ENCODE measurements at places on chromosomes 4 and X. TPM values are rescaled to one million over a fixed set of nuclear protein-coding genes. Genes with fewer than 3 reads are reported as not detected.

GRCh38 chr4:168646001-168646768 is 149.3 kb downstream of the PALLD start:
- H3K27me3 ChIP-seq = peaks cover 26% of the 10 kb centered on the region
- H3K4me3 ChIP-seq = no peak overlapping the region
- H3K36me3 ChIP-seq = no peaks in the 10 kb centered on the region

DNA sequence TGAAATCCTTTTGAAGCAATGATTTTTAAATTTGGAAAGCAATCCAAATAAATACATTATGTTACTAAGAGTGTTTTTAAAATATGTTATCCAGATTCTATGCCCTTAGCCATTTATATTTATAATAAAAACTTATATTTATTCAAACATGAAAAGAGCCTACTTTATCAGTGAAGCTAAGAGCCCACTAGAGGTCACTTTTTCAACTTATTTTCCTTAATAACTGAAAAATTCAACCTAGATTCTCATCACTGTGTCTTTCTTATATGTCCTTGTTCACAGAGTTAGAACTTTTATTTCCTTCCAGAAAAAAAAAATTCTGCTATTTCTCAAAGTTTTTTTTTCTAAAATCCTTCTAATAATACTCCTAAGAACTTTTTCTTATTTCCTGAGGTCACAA is 23.9 kb downstream of the PRDM8 start:
- peaks cover 51% of the 10 kb centered on the region for H3K27me3 ChIP-seq
- H3K4me1 ChIP-seq = no peaks in the 10 kb centered on the region
- H3K36me3 ChIP-seq = no peaks in the 10 kb centered on the region
- no peak overlapping the region for H3K4me3 ChIP-seq
- no peak overlapping the region for H3K27ac ChIP-seq

DNA sequence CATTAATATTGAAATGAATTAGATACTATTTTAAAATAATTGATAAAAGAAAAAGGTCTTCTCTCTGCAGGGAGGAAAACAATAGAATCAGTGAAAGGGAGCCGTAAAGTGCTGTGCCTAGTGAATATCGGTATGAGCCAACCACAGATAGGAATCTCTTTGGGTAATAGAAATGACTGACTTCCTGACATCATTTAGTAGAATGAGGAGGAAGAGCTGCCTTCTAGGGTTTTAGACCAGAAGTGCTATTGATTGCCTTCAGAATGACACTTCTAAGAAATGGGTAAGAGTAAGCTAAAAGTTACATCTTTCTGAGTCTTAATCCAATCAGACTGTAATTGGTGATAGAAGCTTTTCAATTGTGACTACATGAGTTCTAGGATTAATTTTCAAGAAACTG is 134.0 kb upstream of the MAP9 start:
- H3K27me3 ChIP-seq = no peaks in the 10 kb centered on the region
- H3K36me3 ChIP-seq = no peaks in the 10 kb centered on the region
- peaks cover 10% of the 10 kb centered on the region for H3K4me1 ChIP-seq

DNA sequence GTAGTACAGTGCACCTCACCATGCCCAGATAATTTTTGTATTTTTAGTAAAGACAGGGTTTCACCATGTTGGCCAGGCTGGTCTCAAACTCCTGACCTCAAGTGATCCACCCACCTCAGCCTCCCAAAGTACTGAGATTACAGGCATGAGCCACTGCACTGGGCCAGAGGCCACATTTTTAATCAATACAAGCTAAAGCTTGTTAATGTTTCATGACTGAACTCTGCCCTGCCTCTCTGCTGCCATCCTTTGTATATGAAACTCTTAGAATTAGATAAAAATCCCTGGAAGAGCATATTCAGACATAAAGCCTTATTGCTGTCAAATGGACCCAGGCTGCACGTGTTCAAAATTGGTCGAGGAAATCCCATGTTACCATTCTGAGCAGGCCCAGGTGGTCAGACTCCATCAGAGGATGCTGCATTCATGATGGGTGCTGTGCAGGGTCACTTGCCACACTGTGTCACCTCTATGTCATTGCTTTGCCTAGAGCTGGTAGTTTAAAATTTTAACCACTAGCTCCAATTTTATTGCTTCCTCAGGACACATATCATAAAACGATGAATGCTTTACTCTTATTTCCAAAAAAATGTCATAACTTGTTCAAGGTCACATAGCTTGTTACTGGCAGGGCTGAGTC is 45.2 kb downstream of the LNX1 start:
- no peaks in the 10 kb centered on the region for H3K4me1 ChIP-seq
- no peak overlapping the region for H3K4me3 ChIP-seq
- H3K27me3 ChIP-seq = peaks cover 33% of the 10 kb centered on the region

TCEAL8 gene
- total RNA-seq = 28.5 TPM

- no peak overlapping the region for H3K27ac ChIP-seq
- no peak overlapping the region for H3K4me3 ChIP-seq
- no peaks in the 10 kb centered on the region for H3K27me3 ChIP-seq
- H3K4me1 ChIP-seq = no peaks in the 10 kb centered on the region
These were observed 94.3 kb upstream of the FAM47B start for GRCh38 chrX:34848281-34848680.
